ENCODE measurements at places on chromosomes 4 and X. TPM values are rescaled to one million over a fixed set of nuclear protein-coding genes. Genes with fewer than 3 reads are reported as not detected.

GRCh38 chr4:161356351-161356750, 807.4 kb downstream of the FSTL5 start:
- no peaks in the 10 kb centered on the region for H3K27me3 ChIP-seq
- H3K27ac ChIP-seq, result no peak overlapping the region
- DNase-seq, result no peak
- no peak overlapping the region for H3K4me3 ChIP-seq
- H3K36me3 ChIP-seq, result no peaks in the 10 kb centered on the region

Gene FDCSP
- not detected for total RNA-seq

DNA sequence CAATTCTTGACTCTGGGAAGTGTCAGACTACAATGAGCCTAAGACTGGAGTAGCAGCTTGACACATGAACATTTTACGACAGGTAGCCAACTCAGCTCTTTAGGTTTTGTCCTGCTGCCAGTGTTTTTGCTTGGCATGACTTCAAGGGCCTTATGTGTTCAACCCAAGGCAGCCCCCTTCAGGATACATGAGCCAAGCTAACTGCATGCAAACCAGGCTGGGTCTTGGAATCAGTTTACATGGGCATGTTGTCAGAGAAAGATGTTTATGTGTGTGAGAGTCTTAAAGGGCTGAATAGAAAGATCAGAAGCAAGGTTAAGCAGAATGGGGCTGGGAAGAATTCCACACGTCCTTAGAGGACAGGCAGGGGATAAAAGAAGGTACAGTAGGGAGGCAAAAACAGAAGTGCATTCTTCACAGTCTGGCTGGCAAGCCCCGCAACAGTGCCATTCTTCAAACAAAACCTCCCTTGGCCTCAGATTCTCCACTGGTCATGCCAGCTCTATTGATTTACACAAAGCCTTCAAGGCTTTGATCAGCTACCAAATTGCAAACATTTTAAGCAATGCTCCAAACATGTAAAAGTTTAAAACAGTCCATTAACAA, 97.3 kb downstream of the NKX6-1 start:
- H3K36me3 ChIP-seq, result no peaks in the 10 kb centered on the region
- no peak for DNase-seq
- H3K4me1 ChIP-seq, result no peaks in the 10 kb centered on the region
- H3K4me3 ChIP-seq, result no peak overlapping the region
- H3K27me3 ChIP-seq, result no peaks in the 10 kb centered on the region
- no peak overlapping the region for H3K27ac ChIP-seq

- no peak overlapping the region for H3K27ac ChIP-seq
- no peaks in the 10 kb centered on the region for H3K27me3 ChIP-seq
- no peaks in the 10 kb centered on the region for H3K4me1 ChIP-seq
- no peak for DNase-seq
- H3K36me3 ChIP-seq, result no peaks in the 10 kb centered on the region
These were observed 111.3 kb downstream of the MAGEE1 start for GRCh38 chrX:76538860-76539259.

Gene ERAS
- 0.50 TPM for total RNA-seq

Gene FAM184B
- total RNA-seq, result not detected

- no peak overlapping the region for H3K4me3 ChIP-seq
- no peaks in the 10 kb centered on the region for H3K4me1 ChIP-seq
- no peak overlapping the region for H3K27ac ChIP-seq
- no peaks in the 10 kb centered on the region for H3K36me3 ChIP-seq
- no peak for DNase-seq
These were observed 164.0 kb downstream of the SMARCA1 start for GRCh38 chrX:129359269-129359668.

DNA sequence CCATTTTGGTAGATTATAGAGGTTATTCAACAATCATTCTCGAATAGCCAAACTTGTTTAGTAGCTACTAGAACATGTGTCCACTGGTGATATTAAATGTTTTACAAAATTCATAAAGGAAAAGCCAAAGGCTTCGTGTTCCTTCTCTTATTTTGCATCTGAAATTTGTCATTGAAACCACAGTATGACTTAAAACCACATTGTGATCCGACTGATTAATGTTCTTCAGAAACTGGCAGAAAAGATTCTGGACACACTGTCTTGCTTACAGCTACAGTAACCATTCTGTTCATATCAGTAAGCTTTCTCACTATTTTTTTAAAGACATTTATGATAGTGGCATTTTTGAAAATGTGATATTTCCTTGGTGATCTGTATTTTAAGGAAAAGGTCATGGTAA, 2.6 kb upstream of the SMARCA1 start:
- no peaks in the 10 kb centered on the region for H3K27me3 ChIP-seq
- peaks cover 9% of the 10 kb centered on the region for H3K4me1 ChIP-seq
- DNase-seq, result no peak

Gene IL1RAPL2
- total RNA-seq, result 0.43 TPM

GRCh38 chrX:134459683-134460004, 321 bp upstream of the HPRT1 start:
- DNase-seq, result no peak
- H3K36me3 ChIP-seq, result no peaks in the 10 kb centered on the region
- H3K4me3 ChIP-seq, result peak overlapping the region; percentile 80
- H3K4me1 ChIP-seq, result peaks cover 18% of the 10 kb centered on the region
- H3K27me3 ChIP-seq, result no peaks in the 10 kb centered on the region
- no peak overlapping the region for H3K27ac ChIP-seq

DNA sequence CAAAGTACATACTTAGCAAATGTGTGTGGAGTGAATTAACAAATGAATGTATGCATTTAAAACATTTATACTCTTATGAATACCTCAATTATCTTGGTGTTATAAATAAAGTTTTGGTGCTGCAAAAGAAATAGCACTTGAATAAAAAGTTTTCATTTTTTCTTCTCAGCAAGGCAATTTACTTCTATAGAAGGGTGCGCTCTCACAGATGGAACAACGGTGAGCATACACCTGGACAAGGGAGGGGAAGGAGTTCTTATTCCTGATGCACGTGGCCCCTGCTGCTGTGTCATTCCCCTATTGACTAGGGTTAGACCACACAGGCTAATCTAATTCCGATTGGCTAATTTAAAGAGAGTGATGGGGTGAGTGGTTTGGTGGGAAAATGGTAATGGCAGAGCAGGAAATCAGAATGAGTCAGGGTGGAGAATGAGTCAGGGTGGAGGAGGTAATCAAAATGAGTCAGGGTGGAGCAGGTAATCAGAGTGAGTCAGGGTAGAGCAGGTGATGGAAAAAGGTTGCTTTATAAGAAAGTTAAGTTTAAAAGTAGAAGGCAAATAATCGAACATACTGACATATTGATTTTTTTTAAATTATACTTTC, 28.2 kb upstream of the PGK1 start:
- no peaks in the 10 kb centered on the region for H3K27me3 ChIP-seq
- H3K36me3 ChIP-seq, result no peaks in the 10 kb centered on the region
- H3K4me3 ChIP-seq, result no peak overlapping the region
- H3K4me1 ChIP-seq, result no peaks in the 10 kb centered on the region
- H3K27ac ChIP-seq, result no peak overlapping the region

GRCh38 chrX:153848325-153848724, 18.0 kb upstream of the PDZD4 start:
- H3K27ac ChIP-seq, result no peak overlapping the region
- no peak for DNase-seq
- H3K4me3 ChIP-seq, result no peak overlapping the region
- H3K36me3 ChIP-seq, result no peaks in the 10 kb centered on the region

Gene SHOX
- total RNA-seq, result not detected

Gene OCRL
- 41.4 TPM for total RNA-seq

GRCh38 chr4:2174061-2174460, 67.9 kb downstream of the HAUS3 start:
- no peak overlapping the region for H3K27ac ChIP-seq
- DNase-seq, result no peak
- no peak overlapping the region for H3K4me3 ChIP-seq
- no peaks in the 10 kb centered on the region for H3K4me1 ChIP-seq

- H3K27ac ChIP-seq, result no peak overlapping the region
- H3K4me1 ChIP-seq, result no peaks in the 10 kb centered on the region
- peak; percentile 37 for DNase-seq
- H3K27me3 ChIP-seq, result no peaks in the 10 kb centered on the region
These were observed 232.4 kb downstream of the PPP3CA start for GRCh38 chr4:101114936-101115372.

Gene ZDHHC15
- total RNA-seq, result not detected

Gene PPP4R3C
- total RNA-seq, result 1.2 TPM

- DNase-seq, result no peak
- H3K27ac ChIP-seq, result no peak overlapping the region
- H3K36me3 ChIP-seq, result no peaks in the 10 kb centered on the region
- no peaks in the 10 kb centered on the region for H3K27me3 ChIP-seq
These were observed 463.8 kb upstream of the PABPC4L start for GRCh38 chr4:134665429-134665828.

DNA sequence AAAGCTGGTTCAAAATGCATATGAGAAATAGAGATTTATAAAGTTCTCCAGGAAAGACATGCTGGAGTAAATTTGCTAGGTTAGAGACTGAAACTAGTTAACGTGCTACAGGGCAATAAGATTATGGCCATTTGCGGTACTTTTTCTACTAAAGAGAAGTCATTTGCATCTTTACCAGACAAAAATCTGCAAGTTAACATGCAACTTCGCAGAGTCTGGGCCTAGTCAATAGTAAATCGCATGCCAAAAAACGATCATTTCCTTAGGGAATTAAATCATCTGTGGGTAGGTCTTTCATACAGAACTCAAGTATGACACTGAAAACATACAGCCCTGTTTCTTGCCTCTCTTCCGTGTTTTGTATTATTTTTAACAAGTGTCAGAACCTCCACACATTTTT, 32.8 kb upstream of the REST start:
- no peak for DNase-seq
- no peak overlapping the region for H3K27ac ChIP-seq
- H3K4me1 ChIP-seq, result no peaks in the 10 kb centered on the region
- H3K36me3 ChIP-seq, result no peaks in the 10 kb centered on the region
- H3K27me3 ChIP-seq, result no peaks in the 10 kb centered on the region

All from PC-9 (cell line).